Stimulated activated CD4-positive, alpha-beta T cell treated with anti-CD3 and anti-CD28 coated beads, Interleukin-12 subunit alpha, Interleukin-12 subunit beta, amount 100 ng/mL, for 24 hours (primary cell): ENCODE measurements at places on chromosomes 13 and 19.

DNA sequence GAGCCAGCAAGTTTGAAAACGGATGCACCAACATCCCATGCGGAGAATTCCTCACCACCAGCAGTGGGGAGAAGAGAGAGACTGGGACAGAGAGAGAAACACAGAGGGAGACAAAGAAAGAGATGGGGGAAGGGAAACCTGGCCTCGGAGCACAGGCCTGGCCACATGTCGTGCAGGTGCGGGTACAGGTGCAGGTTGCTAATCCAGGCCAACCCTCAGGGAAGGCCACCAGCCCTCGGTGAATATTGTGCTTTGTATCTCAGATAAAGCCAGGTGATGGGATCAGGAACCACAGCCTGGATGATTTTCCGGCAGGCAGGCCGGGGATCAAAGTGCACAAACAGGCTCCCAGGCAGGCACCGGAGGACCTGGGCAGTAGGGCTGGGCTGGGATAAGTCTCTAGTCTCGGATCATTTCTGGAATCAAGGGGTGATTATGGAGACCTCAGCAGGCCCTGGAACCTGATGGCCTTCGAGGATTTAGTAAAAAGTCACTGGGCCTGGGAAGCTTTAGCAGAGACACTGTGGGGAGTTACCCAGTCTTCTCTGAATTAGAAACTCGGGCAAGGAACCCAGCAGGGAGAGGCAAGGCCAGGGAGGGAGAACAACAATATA is 3.7 kb downstream of the GAS6 start:
- DNase-seq, result no peak

DNA sequence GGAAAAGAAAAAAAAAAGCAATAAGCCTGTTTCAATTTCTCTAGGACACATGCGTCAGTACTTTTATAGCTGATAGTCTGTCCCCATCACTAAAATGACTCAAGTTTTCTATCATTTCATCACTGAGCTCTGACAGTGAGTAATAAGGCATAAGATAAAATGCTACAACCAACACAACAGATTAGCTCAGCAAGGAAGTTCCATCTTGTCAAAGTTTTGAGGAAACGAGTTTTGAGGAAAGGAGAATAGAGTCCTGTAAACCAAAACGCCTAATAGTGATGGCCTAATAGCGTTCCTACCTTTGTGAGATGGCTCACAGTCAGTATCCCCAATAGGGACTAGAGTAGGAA is 145.1 kb downstream of the LACC1 start:
- DNase-seq, result no peak

- DNase-seq, result no peak
These were observed 1344.9 kb downstream of the UQCRFS1 start for GRCh38 chr19:27868007-27868406.

DNA sequence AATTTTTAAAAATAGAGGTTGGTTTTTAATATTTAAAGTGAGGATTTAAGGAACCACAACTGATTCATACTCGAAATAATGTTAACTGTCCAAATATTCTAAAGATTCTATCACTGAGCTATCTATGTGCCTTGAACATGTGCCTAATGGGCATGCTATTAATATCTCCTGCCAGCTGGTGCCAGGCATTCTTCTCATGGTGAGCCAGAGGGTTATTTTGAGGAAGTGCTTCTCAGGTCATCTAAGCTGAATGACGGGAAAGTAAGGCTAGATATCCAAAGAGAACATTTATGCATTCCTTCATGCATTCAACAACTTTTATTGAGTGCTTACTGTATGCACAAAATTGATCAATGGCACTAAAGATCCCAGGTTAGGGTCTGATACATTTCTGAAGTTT is 138.2 kb downstream of the PIBF1 start:
- DNase-seq, result no peak

DNA sequence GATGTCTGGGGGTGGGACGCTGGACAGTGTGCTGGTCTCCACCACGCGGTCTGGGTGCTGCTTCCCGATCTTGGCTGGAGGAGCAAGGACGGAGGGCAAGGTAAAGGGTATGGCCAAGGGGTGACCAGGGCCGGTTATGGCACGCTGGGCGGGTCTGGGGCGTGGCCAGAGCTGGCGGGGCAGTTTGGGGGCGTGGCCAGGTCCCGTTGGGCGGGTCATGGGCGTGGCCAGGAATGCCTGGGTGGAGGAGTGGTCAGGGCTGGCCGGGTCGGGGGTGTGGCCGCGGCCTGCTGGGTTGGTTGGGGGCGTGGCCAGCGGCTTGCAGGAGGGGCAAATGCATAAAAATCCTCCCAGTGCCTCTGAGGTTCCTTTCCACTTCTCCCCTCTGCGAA is 19.2 kb downstream of the GPX4 start:
- peak; percentile 54 for DNase-seq

DNA sequence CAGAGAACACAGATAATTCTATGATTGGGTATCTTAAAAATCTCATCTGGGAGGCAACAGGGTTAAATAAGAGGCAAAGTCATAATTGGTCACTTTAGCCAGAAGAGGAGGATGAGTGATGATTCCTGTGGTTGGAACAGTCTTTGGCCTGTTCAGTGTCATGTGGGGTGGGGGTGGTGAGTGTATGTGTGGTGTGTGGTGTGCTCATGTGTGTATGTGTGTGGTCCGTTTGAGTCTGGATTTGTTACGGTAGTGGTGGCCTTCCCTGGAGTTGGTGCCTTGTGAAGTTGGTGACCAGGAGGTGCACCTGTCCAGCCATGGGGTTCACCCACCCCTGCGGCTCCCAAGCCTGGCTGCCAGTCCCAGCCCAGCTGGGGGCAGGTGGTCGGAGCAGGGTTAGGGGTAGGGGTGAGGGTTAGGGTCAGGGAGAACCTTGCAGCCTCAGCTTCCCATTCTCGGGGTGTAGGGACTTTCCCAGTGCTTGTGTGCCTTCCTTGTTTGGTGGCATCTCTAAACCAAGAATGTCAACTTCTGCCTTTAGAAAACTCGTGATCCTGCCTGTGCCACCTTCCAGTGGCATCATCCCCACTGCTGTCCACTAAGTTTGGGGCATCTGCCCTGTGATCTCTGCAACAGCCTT is 97.5 kb downstream of the RAB20 start:
- DNase-seq, result no peak
